CD4-positive, alpha-beta T cell treated with Interleukin-4 for 1 hour (primary cell): ENCODE measurements at places on chromosomes 7 and 10.

GRCh38 chr7:114295522-114295921 is 119.1 kb upstream of the FOXP2 start:
- DNase-seq = no peak

DNA sequence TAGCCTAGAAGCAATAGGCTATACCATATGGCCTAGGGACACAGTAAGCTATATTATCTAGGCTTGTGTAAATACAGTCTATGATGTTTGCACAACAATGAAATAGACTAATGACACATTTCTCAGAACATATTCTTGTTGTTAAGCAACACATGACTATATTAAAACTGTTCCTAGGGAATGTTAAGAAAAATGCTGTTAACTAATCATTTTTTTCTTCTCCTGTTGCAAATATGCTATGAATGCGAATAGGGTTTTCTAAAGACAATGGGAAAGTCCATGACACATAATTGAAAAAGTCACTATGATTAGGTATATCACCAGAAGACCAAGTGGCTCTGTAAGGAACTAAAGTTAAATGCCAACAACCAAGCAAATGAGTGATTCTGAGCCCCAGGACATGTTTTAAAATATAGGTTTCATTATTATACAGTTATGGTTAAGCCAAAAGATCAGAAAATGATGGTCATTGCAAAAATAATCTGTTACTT is 454.0 kb upstream of the SORCS1 start:
- DNase-seq = no peak

GRCh38 chr10:94279835-94280709 is 82.7 kb downstream of the NOC3L start:
- DNase-seq = peak; percentile 31

GRCh38 chr7:99098824-99099498 is 44.9 kb downstream of the SMURF1 start:
- DNase-seq = no peak

DNA sequence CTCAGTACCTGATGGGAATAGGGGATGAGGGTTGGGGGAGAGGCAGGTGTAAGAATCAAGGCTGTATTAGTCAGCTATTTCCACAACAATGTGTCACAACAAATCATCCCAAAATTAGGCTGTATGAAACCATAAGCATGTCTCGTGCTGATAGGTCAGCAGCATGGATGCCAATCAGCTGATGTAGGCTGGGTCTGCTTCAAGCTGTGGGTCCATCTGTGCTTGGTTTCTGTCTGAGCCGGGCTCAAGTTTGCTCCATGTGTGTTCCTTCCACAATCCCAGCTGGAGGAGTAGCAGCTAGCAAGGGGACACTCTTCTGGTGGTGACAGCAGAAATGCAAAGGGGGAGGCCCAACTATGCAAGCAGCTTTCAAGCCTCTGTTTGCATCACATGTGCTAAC is 97.9 kb upstream of the ZNF746 start:
- DNase-seq = no peak

DNA sequence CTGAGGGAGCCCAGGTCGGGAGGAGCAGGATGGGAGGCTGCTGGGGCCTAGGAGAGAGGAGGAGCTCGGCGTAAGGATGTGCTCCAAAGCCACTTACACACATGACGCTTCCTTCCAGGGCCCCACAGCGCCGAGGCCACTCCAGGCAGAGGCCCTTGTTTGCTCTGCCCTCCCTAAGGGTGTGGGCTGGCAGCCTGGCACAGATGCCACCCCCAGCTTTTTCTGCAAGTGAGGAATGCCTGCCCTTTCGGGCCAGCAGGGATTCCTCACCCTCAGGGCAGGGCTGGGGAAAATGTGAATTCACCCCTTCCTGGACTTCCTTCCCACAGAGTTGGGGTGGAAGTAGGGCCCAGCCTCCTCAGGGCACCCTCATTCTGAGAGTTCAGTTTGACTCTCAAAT is 5.6 kb upstream of the AQP1 start:
- DNase-seq = no peak

DNA sequence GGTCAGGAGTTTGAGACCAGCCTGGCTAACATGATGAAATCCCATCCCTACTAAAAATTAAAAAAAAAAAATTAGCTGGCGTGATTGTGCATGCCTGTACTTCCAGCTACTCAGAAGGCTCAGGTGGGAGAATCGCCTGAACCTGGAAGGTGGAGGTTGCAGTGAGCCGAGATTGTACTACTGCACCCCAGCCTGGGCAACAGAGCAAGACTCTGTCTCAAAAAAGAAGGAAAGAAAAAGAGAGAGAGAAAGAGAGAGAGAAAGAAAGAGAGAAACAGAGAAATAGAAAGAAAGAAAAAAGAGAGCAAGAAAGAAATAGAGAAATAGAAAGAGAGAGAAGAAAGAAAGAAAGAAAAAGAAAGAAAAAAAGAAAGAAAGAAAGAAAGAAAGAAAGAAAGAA is 292.8 kb upstream of the KLF6 start:
- DNase-seq = no peak

- DNase-seq = no peak
Measured at GRCh38 chr7:90626013-90626412, 29.9 kb downstream of the CDK14 start.

DNA sequence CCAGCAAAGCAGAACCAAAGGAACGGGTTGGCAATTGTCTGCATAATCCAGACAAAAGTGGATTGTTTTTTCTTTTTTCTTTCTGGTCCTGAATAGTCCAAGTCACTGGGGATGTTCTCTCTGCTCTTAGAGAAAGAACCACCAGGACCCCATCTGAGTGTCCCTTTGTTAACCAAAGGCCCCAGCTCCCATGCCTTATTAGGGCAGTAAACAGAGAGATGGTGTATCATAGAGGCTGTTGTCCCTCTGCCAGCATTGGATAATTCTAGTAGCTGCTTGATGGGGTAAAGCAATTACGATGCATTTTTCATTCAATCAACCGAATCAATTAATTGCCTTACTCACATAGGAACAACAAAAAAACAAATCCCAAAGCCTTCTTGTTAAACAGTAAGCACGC is 213.0 kb downstream of the BUB3 start:
- no peak for DNase-seq

GRCh38 chr7:115096262-115096661 is 174.4 kb downstream of the MDFIC start:
- DNase-seq = no peak

- DNase-seq = no peak
Measured at GRCh38 chr10:27391916-27392315, 112.2 kb upstream of the RAB18 start.

GRCh38 chr7:39272111-39272510 is 294.1 kb upstream of the YAE1 start:
- no peak for DNase-seq

DNA sequence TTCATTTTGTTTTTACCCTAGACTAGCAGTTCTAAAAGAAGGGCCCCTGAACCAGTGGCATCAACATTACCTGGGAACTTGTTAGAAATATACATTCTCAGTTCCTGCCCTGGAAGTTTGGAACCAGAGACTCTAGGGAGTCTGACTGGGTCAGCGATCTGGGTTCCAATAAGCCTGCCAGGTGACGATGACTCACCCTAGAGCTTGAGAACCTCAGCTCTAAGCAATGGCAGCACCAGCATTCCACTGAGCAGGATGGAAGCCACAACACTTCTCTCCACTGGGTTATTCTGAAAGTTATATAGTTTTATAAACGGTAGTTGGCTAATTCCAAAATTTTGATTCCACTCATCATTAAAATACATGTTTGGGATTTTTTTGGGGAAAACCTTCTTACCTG is 97.0 kb upstream of the AMPH start:
- no peak for DNase-seq

DNA sequence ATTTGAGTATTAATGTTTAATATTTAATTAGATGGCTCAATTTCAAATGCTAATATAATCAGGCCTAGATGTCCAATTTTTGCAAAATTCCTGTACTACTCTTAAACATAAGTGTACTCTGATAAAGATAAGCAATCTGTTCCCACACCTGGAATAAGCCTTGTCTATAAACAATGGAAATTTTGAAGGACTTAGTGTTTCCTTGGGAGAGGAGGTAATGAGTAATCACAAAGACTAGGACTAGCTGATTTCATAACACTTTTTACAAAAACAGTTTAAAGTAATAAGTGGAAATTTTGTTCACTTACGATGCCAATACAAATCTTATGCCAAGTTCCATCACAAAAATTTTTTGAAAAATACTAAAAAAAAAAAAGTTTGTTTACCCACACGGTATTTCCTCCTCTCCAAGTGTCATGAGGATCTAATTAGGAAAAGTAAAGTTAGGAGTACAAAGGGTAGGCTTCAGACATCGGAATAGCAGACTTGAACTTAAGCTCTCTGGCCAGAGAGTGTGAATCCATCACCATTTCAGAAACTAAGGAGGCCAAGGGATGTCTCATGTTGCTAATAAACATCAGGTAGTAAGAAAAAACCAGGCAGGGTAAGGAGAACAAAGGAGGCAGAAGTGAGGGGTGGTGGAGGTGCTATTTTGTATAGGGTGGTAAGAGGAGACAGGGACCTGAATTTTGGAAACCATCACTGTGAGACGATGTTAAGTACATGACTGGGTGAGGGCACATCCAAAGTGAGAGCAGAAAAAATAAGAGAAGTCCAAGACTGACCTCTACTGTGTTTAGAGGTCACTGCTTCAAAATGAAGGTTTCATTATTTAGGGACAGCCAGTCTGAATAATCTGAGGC is 61.3 kb downstream of the RAPGEF5 start:
- DNase-seq = no peak

DNA sequence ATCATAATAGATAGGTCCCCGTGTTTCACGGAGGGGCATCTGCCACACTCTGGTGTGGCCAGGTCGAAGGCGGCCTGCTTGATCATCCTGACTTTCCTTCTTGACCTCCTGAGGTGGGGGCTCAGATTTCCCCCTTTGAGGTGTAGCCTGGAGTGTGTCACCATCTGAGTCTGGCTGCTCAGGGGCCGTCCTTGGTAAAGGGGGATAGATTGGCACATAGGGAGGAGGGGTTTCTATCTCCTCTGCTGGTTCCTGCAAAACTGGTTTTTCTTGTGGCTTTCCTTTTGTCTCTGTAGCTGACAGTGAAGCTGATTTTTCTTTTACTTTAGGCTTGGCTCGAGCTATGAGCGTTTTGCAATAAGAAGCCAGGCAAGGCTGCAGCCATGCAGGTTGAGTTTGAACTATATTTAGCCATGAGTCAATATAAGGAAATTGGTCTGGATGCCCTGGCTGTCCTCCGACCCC is 7.1 kb upstream of the ZNF117 start:
- no peak for DNase-seq

DNA sequence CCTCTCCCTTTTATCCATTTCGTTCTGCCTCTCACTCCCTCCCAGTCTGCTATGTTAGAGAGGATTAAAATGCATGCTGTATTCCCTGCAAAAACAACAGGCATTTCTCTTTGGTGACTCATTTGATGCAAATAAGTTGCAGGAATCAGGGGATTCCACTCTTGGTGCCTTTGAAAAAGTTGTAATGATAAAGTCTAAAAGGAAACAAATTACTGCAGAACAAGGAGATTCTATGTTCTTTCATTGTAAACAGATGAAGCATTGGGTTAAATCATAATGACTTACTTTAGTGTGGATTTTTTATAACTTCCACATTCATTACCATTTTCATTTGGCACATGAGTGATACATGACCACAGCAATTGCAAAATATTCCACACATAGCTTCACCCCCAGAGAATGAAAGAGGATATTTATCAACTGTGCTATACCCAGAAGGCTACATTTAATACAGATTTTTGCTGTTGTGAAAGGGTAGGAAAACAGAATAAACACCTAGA is 33.4 kb upstream of the ABLIM1 start:
- DNase-seq = no peak

GRCh38 chr7:6175645-6176044 is 96.8 kb downstream of the CYTH3 start:
- peak; percentile 22 for DNase-seq

- no peak for DNase-seq
Measured at GRCh38 chr7:128458956-128459355, 3.3 kb downstream of the HILPDA start.

DNA sequence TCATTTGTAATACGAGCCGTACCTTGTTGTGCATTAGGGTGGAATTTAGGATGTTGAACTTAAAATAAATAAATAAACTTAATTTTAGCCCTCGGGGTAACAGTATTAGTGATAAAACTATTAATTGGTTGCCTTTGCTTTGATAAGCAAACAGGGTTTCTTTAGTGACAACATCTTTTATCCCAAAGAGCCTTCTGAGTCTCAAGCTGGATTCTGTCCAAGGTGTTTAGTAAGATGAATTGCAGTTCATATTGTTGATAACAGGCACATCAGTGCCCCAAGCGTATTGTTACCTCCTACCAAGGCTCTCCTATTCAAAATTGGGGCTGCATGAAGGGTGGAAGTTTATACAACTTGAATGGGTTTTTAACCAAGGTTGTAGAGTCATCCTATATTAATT is 144.4 kb upstream of the CELF2 start:
- DNase-seq = no peak

DNA sequence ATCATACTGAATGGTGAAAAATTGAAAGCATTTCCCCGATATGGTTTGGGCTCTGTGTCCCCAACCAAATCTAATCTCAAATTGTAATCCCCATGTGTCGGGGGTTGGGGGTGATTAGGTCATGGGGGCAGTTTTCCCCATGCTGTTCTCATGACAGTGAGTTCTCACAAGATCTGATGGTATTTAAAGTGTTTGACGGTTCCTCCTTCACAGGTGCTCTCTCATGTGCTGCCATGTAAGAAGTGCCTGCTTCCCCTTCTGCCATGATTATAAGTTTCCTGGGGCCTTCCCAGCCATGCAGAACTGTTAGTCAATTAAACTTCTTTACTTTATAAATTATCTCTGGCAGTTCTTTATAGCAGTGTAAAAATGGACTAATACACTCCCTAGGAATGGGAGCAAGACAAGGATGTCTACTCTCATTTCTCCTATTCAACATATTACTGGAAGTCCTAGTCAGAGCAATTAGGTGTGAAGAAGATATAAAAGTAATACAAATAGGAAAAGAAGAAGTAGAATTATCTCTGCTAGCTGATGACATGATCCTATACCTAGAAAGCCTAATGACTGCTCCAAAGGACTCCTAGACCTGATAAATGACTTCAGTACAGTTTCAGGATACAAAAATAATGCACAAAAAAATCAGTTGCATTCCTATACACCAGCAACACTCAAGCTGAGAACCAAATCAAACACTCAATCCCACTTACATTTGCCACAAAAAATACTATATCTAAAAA is 260.6 kb downstream of the RNLS start:
- peak; percentile 21 for DNase-seq

DNA sequence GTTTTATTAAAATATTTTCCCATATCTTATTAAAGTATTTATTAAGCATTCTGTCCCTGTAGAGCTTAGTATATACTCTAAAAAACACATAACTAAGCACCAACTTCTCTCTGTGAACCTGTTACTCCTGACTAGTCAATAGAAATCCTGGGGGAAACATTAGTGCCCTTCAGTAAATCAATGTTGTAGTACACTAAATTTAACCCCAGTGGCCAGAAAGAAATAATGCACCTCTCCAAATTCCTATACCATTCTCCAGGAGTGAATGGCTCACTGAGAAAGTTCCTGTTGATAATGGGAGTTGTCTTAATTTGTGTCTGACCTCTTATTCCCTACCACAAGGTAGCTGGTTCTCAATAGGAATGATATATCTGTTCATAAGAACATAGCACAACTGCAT is 188.2 kb downstream of the SEMA3D start:
- DNase-seq = no peak

- DNase-seq = no peak
Measured at GRCh38 chr7:69608049-69608448, 9.8 kb downstream of the AUTS2 start.
